MCF 10A (cell line): ENCODE measurements at places on chromosomes 7 and 10. TPM values are rescaled to one million over a fixed set of nuclear protein-coding genes. Genes with fewer than 3 reads are reported as not detected.
A peak's percentile ranks its signal among the peaks of the same experiment; 100 is the strongest.

GRCh38 chr10:921471-922414 lies 9.8 kb downstream of the LARP4B start:
- no peak overlapping the region for H3K4me3 ChIP-seq
- peaks cover 31% of the 10 kb centered on the region for H3K4me1 ChIP-seq
- H3K27ac ChIP-seq: no peak overlapping the region
- H3K27me3 ChIP-seq: no peaks in the 10 kb centered on the region

GRCh38 chr10:50545846-50546245 lies 77.9 kb downstream of the SGMS1 start:
- no peaks in the 10 kb centered on the region for H3K36me3 ChIP-seq
- no peak overlapping the region for H3K4me3 ChIP-seq
- no peak for DNase-seq
- H3K27me3 ChIP-seq: no peaks in the 10 kb centered on the region

GRCh38 chr7:1268866-1269265 lies 36.2 kb downstream of the UNCX start:
- no peak overlapping the region for H3K27ac ChIP-seq
- H3K36me3 ChIP-seq: no peaks in the 10 kb centered on the region
- DNase-seq: no peak
- peaks cover 6% of the 10 kb centered on the region for H3K4me1 ChIP-seq

DNA sequence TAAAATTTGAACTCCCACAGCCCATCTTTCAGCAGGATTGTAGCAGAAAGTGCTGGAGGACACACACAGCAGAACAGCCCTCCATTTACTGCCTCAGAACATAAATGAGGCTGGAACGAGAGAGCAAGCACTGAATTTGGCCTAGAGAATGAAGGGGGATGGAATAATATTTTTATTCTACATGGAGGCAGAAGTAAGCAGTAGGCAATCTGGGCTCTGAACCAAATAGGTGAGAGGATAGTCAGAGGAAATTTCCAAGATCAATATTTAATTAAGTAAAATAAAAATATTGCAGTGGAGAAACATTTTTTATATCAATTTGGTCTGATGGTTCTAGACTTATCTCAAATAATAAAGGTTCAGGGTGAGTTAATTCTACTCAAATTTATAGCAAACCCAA lies 29.2 kb upstream of the TSPAN13 start:
- no peak overlapping the region for H3K27ac ChIP-seq
- DNase-seq: no peak
- no peak overlapping the region for H3K4me3 ChIP-seq
- H3K36me3 ChIP-seq: no peaks in the 10 kb centered on the region

DNA sequence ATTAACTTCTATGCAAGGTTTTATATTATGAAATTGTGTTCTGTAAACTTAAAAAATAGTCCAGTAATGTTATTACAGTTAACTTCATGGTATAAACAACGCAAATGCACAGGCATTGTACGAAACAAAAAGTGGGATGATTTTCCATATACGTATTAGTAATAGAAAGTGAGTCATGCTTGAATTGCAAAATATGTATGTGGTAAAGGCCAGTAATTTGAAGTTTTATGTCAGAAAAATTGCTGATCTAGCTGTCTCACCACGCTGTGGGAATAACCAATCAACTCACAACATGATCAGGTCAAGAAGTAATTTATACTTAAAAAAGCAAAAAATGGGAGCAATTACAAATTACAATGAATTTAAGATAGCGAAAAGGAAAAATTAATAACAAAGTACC lies 37.0 kb upstream of the GLI3 start:
- H3K27ac ChIP-seq: peak overlapping the region; percentile 88
- peaks cover 42% of the 10 kb centered on the region for H3K4me1 ChIP-seq
- no peaks in the 10 kb centered on the region for H3K27me3 ChIP-seq
- peak; percentile 80 for DNase-seq
- peak overlapping the region; percentile 53 for H3K4me3 ChIP-seq

DNA sequence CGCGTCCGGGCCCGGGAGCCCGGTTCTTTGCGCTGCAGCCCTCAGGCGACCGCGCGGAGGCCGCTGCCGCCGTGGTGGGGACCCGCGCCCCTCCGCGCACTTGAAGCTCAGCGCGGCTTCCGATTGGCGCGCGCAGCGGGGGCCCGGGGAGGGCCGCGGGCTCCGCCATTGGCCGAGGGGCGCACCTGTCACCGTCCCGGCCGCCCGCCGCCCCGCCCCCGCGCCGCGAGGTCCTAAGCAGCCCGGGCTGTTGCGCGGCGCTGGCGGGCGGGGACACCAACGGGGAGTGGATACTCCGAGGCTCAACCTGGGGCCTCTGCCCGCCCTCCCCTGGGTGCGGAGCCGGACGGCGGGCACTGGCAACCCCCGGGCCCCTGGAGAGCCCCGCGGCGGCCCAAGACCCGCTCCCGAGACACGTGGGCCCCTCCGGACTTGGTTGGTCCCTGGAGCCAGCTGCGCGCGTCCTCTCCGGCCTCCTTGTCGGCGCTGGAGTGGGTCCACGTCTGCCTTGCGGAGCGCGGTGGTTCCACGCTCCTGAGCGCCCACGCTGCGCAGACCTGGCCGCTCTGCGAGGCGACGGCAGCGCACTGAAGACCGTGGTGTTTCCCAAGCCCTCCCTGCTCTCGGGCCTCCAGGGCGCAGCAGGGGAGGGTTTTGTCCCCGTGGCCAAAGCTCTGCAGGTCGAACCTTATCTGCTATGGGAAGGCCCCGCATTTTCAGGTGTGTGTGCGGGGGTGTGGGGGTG lies at the start of gene MNX1:
TSS of gene MNX1 (minus strand) at position 76 of the 745 bp plus-strand sequence. CDS start 313 bp downstream, outside the sequence.
- DNase-seq: peak; percentile 84
- H3K27ac ChIP-seq: no peak within 1 kb of the TSS
- H3K4me3 ChIP-seq: peak within 1 kb of the TSS; percentile 68
- no peaks in the 10 kb centered on the region for H3K4me1 ChIP-seq
- no peaks in the 10 kb centered on the region for H3K27me3 ChIP-seq

DNA sequence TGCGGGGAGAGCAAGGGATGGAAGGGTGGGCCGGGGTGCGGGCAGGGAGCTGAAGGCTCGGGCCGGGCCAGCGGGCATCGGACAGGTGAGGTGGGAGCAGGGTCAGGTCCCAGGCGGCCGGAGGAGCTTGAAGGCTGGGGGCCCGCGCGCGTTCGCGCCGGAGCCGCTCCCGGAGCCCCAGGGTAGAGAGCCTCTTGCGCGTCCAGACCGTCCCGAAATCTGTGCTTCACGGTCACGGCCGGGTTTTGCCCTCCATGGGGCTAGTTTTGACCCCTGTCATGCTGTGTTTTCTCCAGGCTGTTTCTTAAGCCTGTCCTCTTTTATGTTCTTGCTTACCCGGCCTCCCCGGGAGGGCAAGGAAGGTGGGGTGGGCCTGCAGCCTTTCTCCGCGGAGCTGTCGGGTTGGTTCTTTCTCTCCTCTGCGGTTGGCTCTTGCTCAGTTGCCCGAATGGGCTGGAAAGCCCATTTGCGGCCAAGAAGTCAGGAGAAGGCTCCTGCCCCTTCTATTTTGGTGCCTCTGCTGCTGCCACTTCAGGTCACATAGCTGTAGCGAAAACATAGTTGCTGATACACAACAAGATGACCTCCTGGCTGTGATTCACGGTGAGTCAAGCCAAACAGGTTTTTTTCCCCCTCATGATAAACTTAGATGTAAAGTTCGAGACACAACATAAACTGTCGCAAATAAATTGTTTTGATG lies 650 bp downstream of the UBE2D1 start:
- no peaks in the 10 kb centered on the region for H3K27me3 ChIP-seq
- H3K27ac ChIP-seq: peak overlapping the region; percentile 86
- peak overlapping the region; percentile 95 for H3K4me3 ChIP-seq
- no peaks in the 10 kb centered on the region for H3K36me3 ChIP-seq
- DNase-seq: peak; percentile 48

- no peaks in the 10 kb centered on the region for H3K4me1 ChIP-seq
- no peak for DNase-seq
- no peak overlapping the region for H3K4me3 ChIP-seq
- H3K36me3 ChIP-seq: no peaks in the 10 kb centered on the region
- H3K27ac ChIP-seq: no peak overlapping the region
- no peaks in the 10 kb centered on the region for H3K27me3 ChIP-seq
Measured at GRCh38 chr7:22049766-22050500, 104.2 kb upstream of the CDCA7L start.

GRCh38 chr10:13990946-13991345 lies 339.8 kb downstream of the FRMD4A start:
- no peak overlapping the region for H3K4me3 ChIP-seq
- peaks cover 7% of the 10 kb centered on the region for H3K4me1 ChIP-seq
- DNase-seq: no peak
- H3K36me3 ChIP-seq: no peaks in the 10 kb centered on the region

The SLC26A5 gene
- total RNA-seq: not detected in 2 replicates

The MMRN2 gene
- 1.4 and 1.5 TPM in 2 replicates for total RNA-seq

The SLC37A3 gene
- total RNA-seq: 25.5 and 36.1 TPM in 2 replicates

The TMEM130 gene
- not detected in 2 replicates for total RNA-seq

The PARP12 gene
- total RNA-seq: 35.0 and 41.4 TPM in 2 replicates

The SUN1 gene
- total RNA-seq: 126 and 132 TPM in 2 replicates

The MYH16 gene
- 0.33 TPM in 1 of 2 replicates, not detected in the other for total RNA-seq
